CD4-positive, alpha-beta T cell treated with Interleukin-6 at 100 ng/mL for 8 hours (primary cell): ENCODE measurements at places on chromosomes 4 and X.

GRCh38 chrX:1443496-1444075, 9.1 kb downstream of the ASMTL start:
- DNase-seq: no peak

GRCh38 chrX:107672955-107673378, 44.7 kb downstream of the PRPS1 start:
- DNase-seq: peak; percentile 89

DNA sequence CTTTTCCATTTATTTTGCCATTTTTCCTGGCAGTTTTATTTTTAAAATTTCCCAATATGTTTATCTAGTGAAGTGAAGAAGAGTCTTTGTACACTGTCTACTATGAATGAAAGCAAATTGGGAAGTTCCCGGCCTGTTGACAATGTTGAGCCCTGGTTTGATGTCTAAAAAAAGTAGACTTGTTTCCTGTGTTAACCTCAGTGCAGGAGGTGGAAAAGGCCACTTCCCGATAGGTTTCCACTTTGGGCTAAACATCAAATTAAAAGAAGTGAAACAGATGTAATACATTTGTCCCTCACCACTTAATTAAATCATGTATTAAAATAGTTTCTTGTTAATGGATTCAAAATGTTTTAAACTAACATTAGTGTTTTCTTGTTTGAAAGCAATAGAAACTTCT, 30.0 kb downstream of the BBS12 start:
- DNase-seq: peak; percentile 24

GRCh38 chr4:55346851-55347255, 811 bp downstream of the SRD5A3 start:
- no peak for DNase-seq

DNA sequence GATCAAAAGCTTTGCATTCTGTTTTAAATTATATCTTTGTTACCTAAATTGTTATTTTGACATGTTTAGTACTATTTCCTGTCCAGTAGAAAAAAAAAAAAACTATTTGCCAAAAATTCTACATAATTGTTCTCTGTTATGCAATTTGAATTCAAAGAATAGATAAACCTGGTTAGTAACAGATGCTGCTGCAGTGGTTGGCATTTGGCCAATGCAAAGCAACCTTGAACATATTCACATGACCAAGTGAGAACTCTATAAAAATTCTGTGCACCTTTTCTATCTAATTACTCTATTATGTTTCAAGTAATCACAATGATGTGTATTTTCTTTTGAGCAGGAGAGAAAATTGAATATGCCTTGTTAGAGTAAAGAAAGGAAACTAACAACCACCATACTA, 1473.4 kb downstream of the RPA4 start:
- no peak for DNase-seq

- no peak for DNase-seq
Measured at GRCh38 chrX:46375831-46376230, 169.4 kb downstream of the ZNF674 start.

- DNase-seq: no peak
Measured at GRCh38 chr4:4861390-4862018, 2.0 kb downstream of the MSX1 start.

DNA sequence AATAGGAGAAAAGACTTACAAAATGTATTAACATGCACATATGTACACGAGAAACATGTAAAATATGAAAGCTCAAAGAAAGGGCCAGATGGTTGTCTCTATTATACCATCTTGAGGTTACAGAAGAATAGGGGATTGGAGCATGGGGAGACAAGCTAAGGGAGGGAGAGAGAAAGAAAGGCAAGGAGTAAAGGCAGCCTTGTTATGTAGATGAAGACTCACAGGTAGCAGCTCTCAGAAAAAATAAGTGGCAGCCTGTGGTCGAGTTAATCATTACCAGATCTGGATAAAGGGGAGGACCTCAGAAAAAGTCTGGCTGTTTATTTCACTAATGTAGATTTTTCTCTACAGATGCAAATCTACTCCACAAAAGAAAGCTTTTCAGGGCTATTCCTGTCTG, 26.6 kb upstream of the PPP1R2C start:
- no peak for DNase-seq

DNA sequence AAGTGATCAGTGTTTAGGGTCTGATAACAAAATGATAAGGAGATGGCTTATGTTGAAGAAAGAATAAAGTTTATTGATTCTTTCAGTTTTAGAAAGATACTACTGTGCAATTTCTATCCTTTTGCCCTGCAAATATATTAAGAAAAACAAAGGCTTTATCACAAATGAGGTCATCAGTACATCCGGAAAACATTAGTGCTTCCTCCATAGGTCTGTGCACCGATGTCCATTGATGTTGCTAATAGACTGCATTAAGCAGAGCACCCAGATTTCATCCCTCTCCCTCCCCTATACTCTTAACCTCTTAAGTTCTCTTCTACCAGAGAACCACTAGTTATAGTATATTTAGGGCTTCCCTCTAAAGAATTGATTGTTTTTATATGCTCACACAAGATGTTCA, 53.7 kb upstream of the HHIP start:
- no peak for DNase-seq

DNA sequence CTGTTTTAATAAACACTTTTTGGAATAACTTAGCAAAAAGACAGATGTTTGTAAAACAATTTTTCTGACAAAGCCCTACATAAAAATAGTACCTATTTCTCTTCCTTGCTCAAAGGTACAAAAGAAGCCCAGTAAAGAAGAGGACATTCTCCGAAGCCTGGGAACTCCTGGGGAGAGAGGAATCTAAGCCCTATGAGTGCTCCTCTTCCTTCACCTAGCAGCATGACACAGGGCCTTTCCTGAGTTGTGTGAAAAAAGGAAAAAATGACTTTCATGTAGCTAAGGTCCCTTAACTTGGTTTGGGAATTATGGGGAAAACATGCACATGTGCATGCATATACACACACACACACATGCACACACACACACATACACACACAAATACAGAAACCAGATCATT, 586.9 kb downstream of the TMA16 start:
- no peak for DNase-seq

- no peak for DNase-seq
Measured at GRCh38 chrX:8879750-8880149, 78.6 kb upstream of the FAM9A start.

DNA sequence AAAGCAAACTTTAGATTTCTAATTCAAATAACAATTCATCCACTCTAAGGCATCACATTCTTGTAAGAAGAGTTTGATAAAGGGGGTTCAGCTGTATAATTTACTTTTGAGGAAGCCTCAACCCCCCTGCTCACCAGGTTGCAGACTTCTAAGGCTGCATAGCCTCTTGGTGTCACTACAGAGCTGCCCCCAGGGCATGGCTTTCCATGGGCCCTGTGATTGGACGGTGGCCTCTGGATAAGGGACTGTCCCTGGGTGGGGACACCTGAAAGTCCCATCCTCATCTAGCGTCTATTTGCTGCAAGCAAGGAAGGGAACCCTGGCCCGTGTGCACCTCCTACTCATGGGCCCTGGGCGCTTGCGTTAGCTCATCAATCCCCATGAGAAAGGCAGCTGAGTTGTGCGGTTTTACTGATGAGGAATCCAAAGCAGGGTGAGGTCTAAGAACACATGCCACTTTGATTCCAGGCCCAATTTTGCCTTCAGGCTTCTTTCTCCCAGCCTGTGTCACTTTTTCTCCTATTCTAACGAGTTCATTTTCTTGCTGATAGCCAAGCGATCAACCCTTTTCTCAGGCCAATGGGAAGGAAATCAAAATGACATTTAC, 51.8 kb downstream of the SCML1 start:
- no peak for DNase-seq

GRCh38 chr4:131430302-131430701, 1718.8 kb upstream of the PCDH10 start:
- no peak for DNase-seq

DNA sequence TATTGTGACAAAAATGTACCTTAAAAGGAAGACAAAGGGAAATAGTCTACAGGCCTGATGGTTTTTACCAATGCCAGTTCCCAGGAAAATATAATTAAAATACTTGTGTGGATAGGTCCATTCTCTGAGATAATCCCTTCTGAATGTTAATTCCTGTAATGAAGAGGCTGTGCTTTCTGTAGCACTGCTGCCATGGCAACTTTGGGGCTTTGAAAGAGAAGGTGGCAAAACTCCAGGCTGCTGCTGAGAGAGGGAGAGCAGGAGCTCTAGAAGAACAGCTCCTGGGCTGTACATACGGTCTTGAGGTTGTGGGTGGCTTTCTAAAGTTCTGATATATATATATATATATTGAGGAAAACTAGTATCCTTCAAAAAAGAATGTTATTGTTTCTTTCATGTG, 125.4 kb downstream of the PDLIM5 start:
- DNase-seq: no peak

DNA sequence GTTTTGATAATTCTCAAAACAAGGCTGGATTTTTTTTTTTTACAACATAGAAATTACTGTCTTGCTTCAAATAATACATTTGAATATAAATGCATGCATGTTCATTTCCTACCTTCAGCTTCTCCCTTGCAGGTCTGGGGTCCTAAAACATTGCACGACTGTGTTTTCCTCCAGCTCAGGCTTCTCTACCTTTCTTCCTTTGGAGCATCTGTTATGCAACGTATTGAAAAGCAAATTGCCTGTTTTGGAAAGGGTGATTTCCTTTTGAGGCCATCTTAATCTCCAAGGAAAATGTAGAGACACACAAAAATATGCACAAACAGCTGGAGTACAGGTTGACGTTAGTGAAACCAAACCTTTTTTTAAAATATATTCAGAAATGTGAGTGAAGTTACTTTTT, 115.6 kb upstream of the TLL1 start:
- no peak for DNase-seq

DNA sequence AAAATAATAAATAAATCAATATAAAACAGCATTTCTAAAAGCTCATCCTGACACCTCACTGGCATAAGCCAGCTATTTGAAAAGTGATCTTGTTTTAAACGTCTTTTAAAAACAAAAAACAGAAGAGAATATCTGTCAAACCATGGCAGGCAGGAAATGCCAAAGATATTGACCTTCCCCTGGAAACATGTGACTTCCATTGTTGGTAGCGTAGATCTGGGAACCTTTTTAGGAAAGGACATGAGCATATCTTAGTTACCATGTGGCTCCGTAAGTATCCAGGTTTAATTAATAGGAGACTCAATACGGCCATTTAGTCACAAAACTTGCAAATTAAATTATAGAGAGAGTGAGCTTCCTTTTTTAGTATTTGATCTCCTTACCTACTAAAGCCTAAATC, 83.0 kb upstream of the KLHL4 start:
- DNase-seq: no peak

GRCh38 chr4:131499141-131499873, 1649.8 kb upstream of the PCDH10 start:
- no peak for DNase-seq

- no peak for DNase-seq
Measured at GRCh38 chrX:56738670-56739069, 9.6 kb downstream of the NBDY start.

- DNase-seq: no peak
Measured at GRCh38 chr4:83751336-83751949, 215.5 kb downstream of the GPAT3 start.

GRCh38 chr4:6855692-6856297, 53.8 kb upstream of the TBC1D14 start:
- peak; percentile 52 for DNase-seq

DNA sequence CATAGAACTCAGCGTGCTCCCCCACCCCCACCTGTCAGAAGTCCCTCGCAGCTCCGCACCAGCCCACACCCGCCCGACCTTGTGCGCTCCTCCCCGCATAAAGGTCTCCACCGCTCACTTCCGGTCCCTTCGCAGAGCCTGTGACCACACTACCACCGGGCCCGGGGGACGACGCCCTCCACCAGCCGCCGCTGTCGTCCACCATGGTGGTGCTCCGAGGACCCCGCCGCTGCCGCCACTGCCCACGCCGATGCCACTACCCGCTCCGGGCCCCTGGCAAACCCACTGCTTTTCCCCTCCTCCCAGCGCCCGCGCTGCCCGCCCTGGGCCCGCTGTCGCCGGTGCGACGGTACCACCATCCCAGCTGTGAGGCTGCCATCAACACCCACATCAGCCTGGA, 79.8 kb upstream of the LANCL3 start:
- DNase-seq: no peak

DNA sequence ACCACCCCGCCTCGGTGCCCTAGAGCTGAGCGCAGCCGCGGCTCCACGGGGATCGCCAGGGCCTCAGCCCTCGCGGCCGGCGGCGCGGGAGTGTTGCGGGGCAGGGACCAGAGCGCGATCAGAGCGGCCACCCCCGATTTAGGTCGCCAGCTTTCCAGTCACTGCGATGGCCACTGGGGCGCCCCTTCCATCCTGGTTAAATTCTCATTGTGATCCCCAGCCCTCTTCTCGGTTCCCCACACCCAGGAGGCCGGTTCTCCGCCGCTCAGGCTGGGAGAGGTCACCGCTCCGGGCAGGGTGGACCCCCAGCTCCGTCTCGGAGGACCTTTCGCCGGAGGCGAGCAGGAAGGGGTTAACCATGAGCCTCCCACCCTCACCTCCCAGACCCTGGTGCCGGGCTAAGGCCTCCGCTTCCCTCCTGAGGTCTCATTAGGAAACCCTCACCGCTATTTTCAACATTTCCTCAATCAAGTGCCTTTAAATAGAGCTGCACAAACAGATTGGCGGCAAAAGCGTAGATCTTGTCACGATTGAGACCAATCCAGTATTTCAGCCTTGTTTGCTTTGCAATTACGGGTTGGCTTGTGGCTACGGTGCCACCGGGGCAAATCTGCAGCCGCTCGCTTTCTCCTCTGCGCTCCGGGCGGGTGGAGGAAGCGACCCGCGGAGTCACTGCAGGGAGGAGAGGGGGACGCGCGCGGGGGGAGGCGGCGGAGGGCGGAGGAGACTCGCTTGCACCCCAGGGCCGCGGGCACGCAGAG, 8.3 kb upstream of the HAND2 start:
- no peak for DNase-seq

GRCh38 chr4:127667116-127667515, 34.4 kb downstream of the INTU start:
- DNase-seq: no peak

- no peak for DNase-seq
Measured at GRCh38 chr4:139798456-139798855, 132.8 kb downstream of the MGST2 start.

- DNase-seq: no peak
Measured at GRCh38 chr4:6926081-6926480, 16.5 kb downstream of the TBC1D14 start.

DNA sequence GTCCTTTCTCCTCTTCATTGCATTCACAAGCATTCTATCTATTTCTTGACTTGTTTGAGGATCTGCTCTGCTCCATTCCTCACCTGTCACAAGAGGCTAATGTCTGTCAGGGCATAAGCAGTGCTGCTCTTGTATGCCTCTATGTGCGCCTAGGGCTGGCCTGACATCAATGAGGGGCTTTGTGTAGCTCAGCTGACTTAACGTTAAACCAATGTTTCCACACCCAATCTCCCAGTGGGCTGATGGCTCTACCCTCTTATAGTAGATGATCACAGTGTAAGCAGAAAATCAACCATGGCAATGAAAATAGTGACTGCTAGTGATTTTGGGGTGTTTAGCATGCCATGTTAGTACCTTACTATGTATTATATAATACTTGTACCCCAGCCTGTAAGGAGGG, 139.0 kb downstream of the UNC5C start:
- no peak for DNase-seq

- no peak for DNase-seq
Measured at GRCh38 chr4:56215901-56216300, 171.4 kb downstream of the AASDH start.

GRCh38 chrX:53005327-53005726, 43.3 kb upstream of the GPR173 start:
- DNase-seq: no peak

- no peak for DNase-seq
Measured at GRCh38 chr4:32700838-32701237, 1980.7 kb downstream of the PCDH7 start.
